Effector memory CD4-positive, alpha-beta T cell (primary cell): ENCODE measurements at places on chromosomes 5 and 9.

- DNase-seq, result no peak
Observed at GRCh38 chr5:53219174-53219573, 109.6 kb upstream of the MOCS2 start.

DNA sequence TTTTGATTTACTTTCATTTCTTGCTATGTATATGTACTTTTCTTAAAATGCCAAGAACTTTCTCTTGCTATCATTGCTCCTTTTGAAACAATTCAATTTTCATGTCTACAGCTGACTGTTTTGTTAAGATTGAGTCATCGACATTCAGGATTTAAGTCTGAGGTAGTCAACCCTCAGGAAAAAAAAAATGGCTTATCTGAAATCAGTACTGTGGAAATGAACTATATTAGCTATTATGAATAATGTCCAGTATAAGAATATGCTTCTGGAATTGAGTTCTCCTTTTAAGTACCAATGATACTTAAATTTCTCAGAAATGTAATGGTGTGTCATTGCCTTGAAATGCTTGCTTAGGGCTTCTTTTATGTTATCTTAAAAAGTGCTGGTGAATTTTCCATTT lies 37.9 kb downstream of the TNFAIP8 start:
- DNase-seq, result no peak

DNA sequence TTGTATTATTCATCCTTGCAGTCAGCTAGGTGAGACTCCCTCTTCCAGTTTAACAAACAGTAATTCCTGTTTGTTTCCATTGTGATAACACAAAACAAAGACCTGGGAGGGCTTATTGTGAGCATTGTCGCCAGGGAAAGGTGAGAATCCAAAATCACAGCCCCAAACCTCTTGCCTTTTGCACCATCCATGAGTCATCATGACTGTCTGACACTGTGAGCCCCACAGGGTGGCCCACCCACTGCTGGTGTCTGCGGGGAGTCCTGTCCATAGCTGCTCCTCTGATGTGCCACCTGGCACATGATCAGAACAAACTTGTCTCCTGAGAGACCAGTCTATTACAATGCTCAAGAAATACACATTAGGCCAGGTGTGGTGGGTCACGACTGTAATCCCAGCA lies 33.7 kb upstream of the S1PR3 start:
- DNase-seq, result no peak

GRCh38 chr5:10675177-10675700 lies 85.8 kb downstream of the DAP start:
- no peak for DNase-seq
